ENCODE measurements at places on chromosomes 13 and 19. TPM values are rescaled to one million over a fixed set of nuclear protein-coding genes. Genes with fewer than 3 reads are reported as not detected.

- no peaks in the 10 kb centered on the region for H3K4me1 ChIP-seq
- H3K27ac ChIP-seq, result no peak overlapping the region
- H3K36me3 ChIP-seq, result no peaks in the 10 kb centered on the region
- H3K4me3 ChIP-seq, result no peak overlapping the region
- H3K27me3 ChIP-seq, result peaks cover 24% of the 10 kb centered on the region
Measured at GRCh38 chr13:19618977-19619376, 14.5 kb upstream of the MPHOSPH8 start.

DNA sequence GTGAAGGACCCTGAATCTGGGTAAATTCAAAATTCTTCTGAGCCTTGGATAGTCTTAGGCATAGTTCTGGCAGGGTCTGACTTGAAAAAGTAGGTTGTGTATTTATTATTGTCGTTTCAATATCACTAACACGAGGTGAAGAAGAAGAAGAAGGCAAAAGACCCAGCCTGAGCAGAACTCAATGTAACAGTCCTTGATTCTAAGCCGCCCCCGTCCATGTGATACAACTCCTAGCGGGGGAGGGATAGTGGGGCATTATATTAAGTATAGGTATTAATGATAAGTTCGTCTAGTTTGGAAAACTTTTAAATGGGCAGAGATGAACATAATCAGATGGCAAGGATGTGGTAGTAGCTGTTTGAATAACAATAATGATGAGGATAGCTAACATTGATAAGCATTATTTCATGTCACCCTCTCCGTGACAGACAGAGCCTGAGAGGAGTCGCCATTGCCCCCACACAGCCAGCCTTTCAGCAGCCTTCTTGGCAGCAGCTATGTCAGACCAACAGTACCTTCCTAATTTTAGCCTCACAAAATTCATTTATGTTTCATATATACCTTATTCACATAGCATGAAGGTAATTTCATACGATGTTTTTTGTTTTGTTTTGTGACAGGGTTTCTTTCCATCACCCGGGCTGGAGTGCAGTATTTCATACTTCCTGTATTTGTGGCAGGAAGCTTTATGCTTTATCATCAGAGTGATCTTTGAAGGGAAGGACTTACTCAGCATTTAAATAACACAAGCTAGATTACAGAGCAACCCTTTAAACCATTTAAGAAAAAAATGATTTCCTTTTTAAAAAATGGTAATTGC lies 64.4 kb upstream of the NPAS1 start:
- peaks cover 28% of the 10 kb centered on the region for H3K4me1 ChIP-seq
- H3K27me3 ChIP-seq, result no peaks in the 10 kb centered on the region
- H3K36me3 ChIP-seq, result peaks cover 14% of the 10 kb centered on the region
- peak overlapping the region; percentile 67 for H3K27ac ChIP-seq
- DNase-seq, result no peak

- peaks cover 77% of the 10 kb centered on the region for H3K36me3 ChIP-seq
- DNase-seq, result no peak
- H3K4me1 ChIP-seq, result no peaks in the 10 kb centered on the region
- no peaks in the 10 kb centered on the region for H3K27me3 ChIP-seq
- no peak overlapping the region for H3K4me3 ChIP-seq
Measured at GRCh38 chr19:16519230-16519687, 23.0 kb downstream of the CHERP start.

DNA sequence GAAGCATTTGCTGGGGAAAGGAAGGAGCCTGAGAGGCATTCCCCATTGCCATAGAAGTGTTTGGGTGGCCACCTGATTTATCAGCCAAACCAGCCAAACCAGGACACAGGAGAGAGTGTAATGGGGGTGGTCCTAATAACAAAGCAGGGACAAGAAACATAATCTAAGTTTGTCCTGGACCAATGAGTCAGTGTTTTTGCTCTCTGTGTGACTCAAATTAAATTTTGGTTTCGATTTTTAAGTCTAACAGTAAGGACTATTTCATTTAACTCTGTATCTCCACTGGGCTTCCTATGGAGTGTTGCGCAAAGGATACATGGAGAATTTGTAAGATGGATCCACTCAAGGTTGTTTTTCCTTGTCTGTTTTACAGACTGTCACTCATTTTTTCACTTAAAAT lies 19.5 kb upstream of the TRPC4 start:
- H3K4me1 ChIP-seq, result no peaks in the 10 kb centered on the region
- no peaks in the 10 kb centered on the region for H3K36me3 ChIP-seq
- H3K27ac ChIP-seq, result no peak overlapping the region
- DNase-seq, result no peak

GRCh38 chr19:17926044-17926443 lies 6.8 kb upstream of the CCDC124 start:
- H3K4me3 ChIP-seq, result no peak overlapping the region
- H3K27me3 ChIP-seq, result peaks cover 2% of the 10 kb centered on the region
- H3K36me3 ChIP-seq, result no peaks in the 10 kb centered on the region
- DNase-seq, result no peak
- no peak overlapping the region for H3K27ac ChIP-seq

DNA sequence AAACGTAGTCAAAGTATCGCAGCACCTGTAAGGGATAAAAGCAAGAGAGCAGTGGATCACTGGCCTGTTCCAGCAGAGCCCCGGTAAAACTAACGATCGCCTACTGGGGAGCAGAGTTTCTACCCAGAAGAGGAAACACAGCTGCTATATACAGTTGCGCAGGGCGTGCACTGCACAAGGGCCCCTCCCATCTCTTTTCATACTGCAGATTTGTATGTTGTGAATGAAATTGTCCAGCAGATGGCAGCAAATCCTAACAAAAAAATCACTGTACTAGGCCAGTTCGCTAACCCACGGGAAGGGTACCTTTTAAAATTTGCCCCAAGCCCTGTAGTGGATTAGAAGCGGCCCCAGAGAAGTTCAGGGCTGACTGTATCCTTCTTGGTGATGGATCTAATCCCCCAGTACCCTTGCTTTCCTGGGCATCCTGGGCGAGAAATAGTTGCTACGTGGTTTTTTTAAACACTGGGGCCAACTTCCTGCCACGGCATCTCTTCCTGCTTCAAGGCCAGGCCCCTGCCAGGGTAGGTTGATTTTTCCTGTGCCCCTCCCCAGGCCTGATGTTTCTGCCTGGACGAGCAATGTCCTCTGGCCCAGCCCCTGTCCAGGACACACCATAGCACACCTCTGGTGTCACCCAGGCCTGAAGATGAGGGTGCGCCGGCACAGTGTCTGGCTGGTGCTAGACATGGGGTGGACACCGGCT lies 127.0 kb downstream of the IER2 start:
- peaks cover 15% of the 10 kb centered on the region for H3K27me3 ChIP-seq
- peak overlapping the region; percentile 56 for H3K4me3 ChIP-seq
- H3K27ac ChIP-seq, result peak overlapping the region; percentile 68
- H3K36me3 ChIP-seq, result no peaks in the 10 kb centered on the region
- peak; percentile 36 for DNase-seq
- H3K4me1 ChIP-seq, result peaks cover 16% of the 10 kb centered on the region

GRCh38 chr19:28793391-28794168 lies 419.4 kb downstream of the UQCRFS1 start:
- peaks cover 13% of the 10 kb centered on the region for H3K27me3 ChIP-seq
- H3K36me3 ChIP-seq, result no peaks in the 10 kb centered on the region
- H3K4me3 ChIP-seq, result no peak overlapping the region

DNA sequence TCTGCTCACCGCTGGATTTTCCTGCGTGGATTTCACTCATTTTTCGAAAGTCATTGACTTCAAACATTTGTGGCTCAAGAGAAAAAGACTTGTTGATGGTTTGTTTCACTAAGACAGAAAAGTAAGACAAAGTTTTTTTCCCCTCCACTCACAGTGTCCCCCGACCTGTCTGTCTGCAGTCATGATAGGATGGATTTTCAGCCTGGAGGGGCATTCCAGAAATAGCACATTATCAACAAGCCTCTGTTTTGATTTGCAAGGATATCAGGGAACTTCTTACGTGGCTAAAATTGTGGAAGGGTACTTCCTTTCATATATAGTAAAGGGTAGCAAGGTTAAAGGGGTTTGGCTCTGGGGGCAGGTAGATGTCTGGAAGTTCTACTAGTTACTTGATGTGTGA lies 11.8 kb downstream of the SOX21 start:
- H3K27me3 ChIP-seq, result peaks cover 70% of the 10 kb centered on the region
- DNase-seq, result no peak
- no peak overlapping the region for H3K4me3 ChIP-seq
- H3K27ac ChIP-seq, result no peak overlapping the region
- H3K4me1 ChIP-seq, result no peaks in the 10 kb centered on the region
- H3K36me3 ChIP-seq, result no peaks in the 10 kb centered on the region

DNA sequence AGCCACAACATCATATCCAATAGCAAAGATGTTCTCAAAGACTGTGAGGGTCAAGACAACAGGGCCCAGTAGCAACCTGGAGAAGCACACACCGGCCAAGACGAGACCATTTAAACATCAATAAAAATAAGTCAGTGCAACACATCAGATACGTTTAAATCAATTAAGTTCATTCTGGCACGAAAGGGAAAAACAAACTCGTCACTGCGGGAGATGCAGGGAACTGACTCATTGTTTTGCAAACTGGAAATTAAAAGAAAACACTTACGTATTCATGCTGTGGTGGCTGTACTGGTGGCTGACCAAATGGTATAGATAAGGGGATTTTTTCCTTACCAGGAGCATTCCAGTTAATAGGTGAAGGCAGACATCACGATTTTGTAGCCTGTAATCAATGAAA lies 26.3 kb upstream of the SLC15A1 start:
- H3K27ac ChIP-seq, result no peak overlapping the region
- peaks cover 9% of the 10 kb centered on the region for H3K27me3 ChIP-seq
- H3K36me3 ChIP-seq, result no peaks in the 10 kb centered on the region
- H3K4me1 ChIP-seq, result no peaks in the 10 kb centered on the region
- no peak overlapping the region for H3K4me3 ChIP-seq

- H3K27ac ChIP-seq, result no peak overlapping the region
- H3K27me3 ChIP-seq, result peaks cover 8% of the 10 kb centered on the region
- H3K36me3 ChIP-seq, result no peaks in the 10 kb centered on the region
- no peaks in the 10 kb centered on the region for H3K4me1 ChIP-seq
- DNase-seq, result no peak
Measured at GRCh38 chr13:38888309-38888708, 102.3 kb downstream of the STOML3 start.

DNA sequence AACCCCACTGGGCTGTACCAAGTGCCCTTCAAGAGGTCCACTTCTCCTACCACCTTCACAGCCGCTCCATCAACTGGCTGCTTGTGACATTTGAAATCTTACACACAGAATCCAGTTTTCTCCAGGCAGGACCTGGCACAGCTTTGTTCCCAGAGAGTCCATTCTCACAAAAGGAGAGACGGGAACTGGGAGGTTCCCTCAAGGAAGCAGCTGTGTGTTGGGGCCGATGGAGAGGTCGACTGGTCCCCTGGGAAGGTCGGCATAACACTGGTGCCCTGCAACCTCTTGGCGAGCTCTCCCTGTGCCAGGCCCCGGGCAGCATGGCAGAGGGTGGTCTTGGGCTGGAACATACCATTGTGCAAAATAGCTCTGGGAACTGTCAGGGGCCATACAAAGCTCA lies 21.5 kb downstream of the ELL start:
- H3K4me1 ChIP-seq, result peaks cover 90% of the 10 kb centered on the region
- H3K36me3 ChIP-seq, result peaks cover 7% of the 10 kb centered on the region
- no peak overlapping the region for H3K4me3 ChIP-seq
- no peak overlapping the region for H3K27ac ChIP-seq
- no peak for DNase-seq

- DNase-seq, result no peak
- no peak overlapping the region for H3K4me3 ChIP-seq
- H3K4me1 ChIP-seq, result peaks cover 52% of the 10 kb centered on the region
- no peak overlapping the region for H3K27ac ChIP-seq
- H3K27me3 ChIP-seq, result no peaks in the 10 kb centered on the region
- H3K36me3 ChIP-seq, result peaks cover 13% of the 10 kb centered on the region
Measured at GRCh38 chr19:3668331-3669081, 31.8 kb downstream of the PIP5K1C start.

GRCh38 chr13:73910733-73911132 lies 223.5 kb downstream of the KLF12 start:
- H3K27me3 ChIP-seq, result no peaks in the 10 kb centered on the region
- no peak overlapping the region for H3K27ac ChIP-seq
- H3K4me3 ChIP-seq, result no peak overlapping the region
- no peak for DNase-seq
- peaks cover 2% of the 10 kb centered on the region for H3K36me3 ChIP-seq

- H3K4me3 ChIP-seq, result peak within 1 kb of the TSS; percentile 50
- H3K27me3 ChIP-seq, result no peaks in the 10 kb centered on the region
- peaks cover 16% of the 10 kb centered on the region for H3K4me1 ChIP-seq
- H3K27ac ChIP-seq, result no peak within 1 kb of the TSS
Measured at GRCh38 chr19:41426952-41427646, at the start of gene B3GNT8. TSS of gene B3GNT8 (minus strand) at chr19:41427374. CDS start at chr19:41426778, 596 bp downstream.

GRCh38 chr19:45601524-45602374 lies at the start of gene GPR4:
TSS of gene GPR4 (minus strand) at chr19:45602212. CDS start at chr19:45591866, 10,346 bp downstream.
- H3K4me3 ChIP-seq, result no peak within 1 kb of the TSS
- peak within 1 kb of the TSS; percentile 14 for H3K27ac ChIP-seq
- H3K27me3 ChIP-seq, result peaks cover 56% of the 10 kb centered on the region
- DNase-seq, result no peak

- no peak for DNase-seq
- H3K4me1 ChIP-seq, result no peaks in the 10 kb centered on the region
- no peak overlapping the region for H3K27ac ChIP-seq
- peaks cover 27% of the 10 kb centered on the region for H3K36me3 ChIP-seq
Measured at GRCh38 chr19:1377176-1377964, 6.3 kb upstream of the NDUFS7 start.

DNA sequence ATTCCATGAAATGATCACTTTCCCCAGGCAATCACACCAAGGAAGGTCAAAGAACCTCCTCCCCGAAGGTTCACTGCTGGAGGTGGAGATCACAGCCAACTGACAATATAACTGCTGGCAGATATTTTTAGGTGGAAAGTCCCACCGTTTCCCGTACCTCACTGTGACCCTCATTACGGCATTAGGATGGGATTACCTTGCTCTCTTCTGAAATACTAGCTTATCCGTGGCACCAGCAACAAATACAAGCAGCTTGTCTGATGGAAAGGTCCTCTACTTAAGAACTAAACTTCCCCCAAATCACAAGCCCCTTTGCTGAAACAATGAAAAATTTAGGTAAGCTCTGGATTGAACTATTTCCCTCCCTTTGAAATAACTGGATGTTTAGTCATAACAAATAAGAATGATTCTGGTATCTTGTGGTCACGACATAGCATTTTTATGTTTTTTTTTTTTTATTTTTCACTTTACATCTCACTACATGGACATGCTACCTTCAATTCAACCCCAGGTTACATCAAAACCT lies 178.9 kb downstream of the COL4A1 start:
- H3K4me1 ChIP-seq, result no peaks in the 10 kb centered on the region
- peaks cover 22% of the 10 kb centered on the region for H3K27me3 ChIP-seq
- no peak overlapping the region for H3K27ac ChIP-seq
- H3K36me3 ChIP-seq, result no peaks in the 10 kb centered on the region
- DNase-seq, result no peak

Gene KLK8
- total RNA-seq, result not detected

Gene APOE
- not detected for total RNA-seq

Gene KCTD12
- 4.5 TPM for total RNA-seq

Gene ZNF526
- 22.7 TPM for total RNA-seq

Gene COX6B2
- total RNA-seq, result not detected

Gene GFY
- not detected for total RNA-seq

Gene GGACT
- 6.5 TPM for total RNA-seq

Gene KIR3DL2
- not detected for total RNA-seq

Gene SH2D3A
- 18.7 TPM for total RNA-seq

Gene ZNF667
- total RNA-seq, result 2.0 TPM

Gene IZUMO2
- total RNA-seq, result not detected
